ENCODE measurements at places on chromosomes 6 and 20.

- no peak for DNase-seq
Measured at GRCh38 chr20:32142991-32143390, 33.5 kb downstream of the TM9SF4 start.

GRCh38 chr6:161257793-161258457, 15.9 kb downstream of the AGPAT4 start:
- no peak for DNase-seq

GRCh38 chr6:16749516-16750485, 11.5 kb downstream of the ATXN1 start:
- DNase-seq, result no peak

GRCh38 chr20:14707865-14708596, 370.6 kb upstream of the FLRT3 start:
- DNase-seq, result no peak

- no peak for DNase-seq
Measured at GRCh38 chr6:116191881-116192280, 62.0 kb downstream of the TSPYL4 start.

GRCh38 chr6:167758309-167759023, 68.2 kb upstream of the AFDN start:
- no peak for DNase-seq
